Effector memory CD4-positive, alpha-beta T cell (primary cell): ENCODE measurements at places on chromosomes 6 and 20.

GRCh38 chr20:4730780-4731179, 9.1 kb downstream of the PRND start:
- DNase-seq = no peak

- DNase-seq = no peak
Measured at GRCh38 chr6:72941751-72942150, 283.5 kb downstream of the KHDC1L start.

GRCh38 chr6:47434372-47435253, 43.0 kb upstream of the CD2AP start:
- no peak for DNase-seq

GRCh38 chr6:159440349-159440748, 252.7 kb downstream of the SOD2 start:
- no peak for DNase-seq

- no peak for DNase-seq
Measured at GRCh38 chr6:163302747-163303146, 111.8 kb upstream of the QKI start.

DNA sequence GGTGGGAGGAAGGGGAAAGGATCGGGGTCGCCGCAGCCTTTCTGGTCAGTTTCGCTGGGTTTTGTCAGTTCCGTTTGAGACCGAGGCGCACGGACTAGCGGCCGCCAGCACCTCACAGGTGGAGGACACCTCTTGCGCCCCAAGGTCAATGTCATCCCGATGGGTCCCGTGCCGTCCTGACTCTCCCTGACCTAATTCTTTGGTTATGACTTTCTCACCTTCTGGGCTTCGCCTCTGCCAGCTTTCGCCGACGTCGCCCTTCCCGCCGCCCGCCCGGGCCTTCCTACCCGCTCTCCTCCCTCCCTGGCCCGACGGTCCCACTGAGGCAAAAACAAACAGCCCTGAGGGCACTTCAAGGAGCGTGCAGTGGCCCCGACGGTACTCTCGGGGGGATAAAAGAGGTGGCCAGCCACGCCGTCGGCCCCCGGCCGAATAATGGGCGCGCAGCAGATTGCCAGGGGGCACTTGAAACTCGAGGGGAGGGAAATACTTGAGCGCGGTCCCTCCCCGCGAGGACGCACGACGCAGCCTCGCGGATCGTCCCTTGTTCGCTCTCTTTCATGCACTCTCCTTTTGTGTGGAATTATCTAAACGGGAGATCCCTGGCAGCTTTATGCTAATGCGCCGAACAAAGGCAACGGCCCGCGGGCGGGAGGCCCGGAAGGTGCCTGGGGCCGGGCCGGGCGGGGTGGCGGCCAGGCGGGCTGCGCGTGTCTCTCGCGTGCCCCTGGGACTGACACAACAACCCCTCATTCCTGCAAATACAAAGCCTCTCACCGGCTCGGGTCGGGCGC, 3.9 kb upstream of the INSM1 start:
- no peak for DNase-seq

- DNase-seq = no peak
Measured at GRCh38 chr6:27156874-27157458, 90.5 kb upstream of the PRSS16 start.

DNA sequence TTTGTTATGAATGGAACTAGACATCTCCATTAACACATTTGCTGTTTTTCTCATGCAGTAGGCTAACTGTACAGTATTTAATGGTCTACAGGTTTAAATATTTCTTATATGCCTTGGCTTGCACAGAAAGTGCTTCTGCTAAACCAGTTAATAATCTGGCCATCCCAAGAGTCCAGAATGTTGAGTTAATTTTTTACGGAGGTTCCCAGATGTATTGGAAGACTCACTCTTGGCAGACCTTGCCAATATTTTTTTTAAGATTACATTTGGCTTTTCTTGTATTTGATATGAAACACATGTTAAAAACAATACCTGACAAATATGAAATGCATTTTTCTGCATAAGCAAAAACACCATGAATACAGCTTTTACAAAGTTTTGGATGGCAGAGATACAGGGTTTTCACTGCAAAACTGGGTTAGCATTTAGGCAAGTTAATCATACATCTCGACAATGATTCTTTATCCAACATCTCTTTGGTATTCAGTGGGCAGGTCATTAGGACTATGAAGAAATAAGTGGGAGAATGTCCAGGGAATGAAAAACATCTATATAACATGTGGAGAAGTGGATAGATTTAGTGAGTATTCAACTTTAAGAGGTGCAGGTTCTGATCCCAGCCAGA, 94.0 kb downstream of the SGK1 start:
- DNase-seq = no peak

DNA sequence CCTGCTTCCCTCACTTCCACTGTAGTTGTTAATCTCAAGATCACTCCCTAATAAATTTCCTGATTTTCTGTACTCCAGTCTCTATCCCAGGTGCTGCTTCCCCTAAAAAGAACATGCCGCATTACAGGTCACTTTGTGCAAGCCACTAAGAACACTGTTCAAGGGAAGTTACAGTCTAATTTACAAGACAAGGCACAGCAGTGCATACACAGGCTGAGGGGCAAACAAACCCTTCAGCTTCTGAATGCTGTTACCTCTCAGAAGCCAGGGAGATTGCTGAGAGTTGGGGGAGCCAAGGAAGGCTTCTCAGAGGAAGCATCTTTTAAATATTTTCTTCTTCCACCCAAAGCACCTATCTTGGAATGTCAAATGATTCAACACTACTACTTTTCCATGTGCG, 445.3 kb upstream of the FLRT3 start:
- no peak for DNase-seq

DNA sequence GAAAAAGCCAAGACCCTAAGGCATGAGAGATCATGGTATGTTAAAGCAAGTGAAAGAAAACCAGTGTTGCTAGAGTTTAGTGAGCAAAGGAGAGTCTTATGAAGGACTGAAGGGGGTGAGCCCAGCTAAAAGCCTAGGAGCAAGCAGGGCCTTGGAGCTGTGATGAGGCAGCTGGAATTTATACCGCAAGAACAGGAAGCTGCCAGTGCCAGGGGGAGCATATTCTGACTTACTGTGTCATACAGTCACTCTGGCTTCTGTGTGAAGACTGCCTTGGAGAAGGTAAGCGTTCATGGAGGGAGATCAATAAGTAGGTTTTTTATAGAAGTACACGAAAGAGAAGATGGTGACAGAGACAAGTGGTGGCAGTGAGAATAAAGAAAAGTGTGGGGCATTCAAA, 308.9 kb upstream of the THEMIS start:
- DNase-seq = no peak
